ENCODE measurements at places on chromosomes 6 and 20.

DNA sequence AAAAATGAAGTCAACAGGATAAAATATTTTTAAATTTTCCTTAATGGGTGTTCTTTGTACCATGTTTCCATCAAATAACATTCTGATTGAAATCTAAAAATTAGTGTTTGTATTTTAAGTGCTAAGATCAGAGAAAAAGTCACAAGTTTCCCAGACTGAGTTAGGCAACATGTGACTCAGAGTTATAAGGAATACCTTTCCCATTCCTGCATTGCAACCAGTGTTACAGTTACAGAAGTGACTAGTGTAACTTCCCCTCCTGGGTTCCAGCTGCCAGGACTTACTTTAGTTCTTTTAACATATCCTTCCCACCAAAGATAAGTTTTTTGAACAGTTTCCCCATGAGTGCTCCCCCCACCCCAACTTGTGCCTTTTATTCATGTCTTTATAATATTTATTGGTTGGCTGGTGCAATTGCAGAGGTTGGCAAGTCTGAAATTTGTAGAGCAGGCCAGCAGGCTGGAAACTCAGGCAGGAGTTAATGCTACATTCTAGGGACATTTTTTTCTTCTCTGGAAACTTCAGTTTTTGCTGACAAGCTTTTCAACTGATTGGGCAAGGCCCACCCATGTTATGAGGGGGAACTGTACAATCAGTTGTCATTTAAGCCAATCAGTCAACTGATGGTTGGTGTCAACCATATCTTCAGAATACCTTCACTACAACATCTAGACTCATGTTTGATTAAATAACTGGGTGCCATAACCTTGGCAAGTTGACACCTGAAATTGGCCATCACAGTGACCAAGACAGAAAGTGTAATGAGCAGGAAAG, 22.9 kb upstream of the ESR1 start:
- no peak for DNase-seq

DNA sequence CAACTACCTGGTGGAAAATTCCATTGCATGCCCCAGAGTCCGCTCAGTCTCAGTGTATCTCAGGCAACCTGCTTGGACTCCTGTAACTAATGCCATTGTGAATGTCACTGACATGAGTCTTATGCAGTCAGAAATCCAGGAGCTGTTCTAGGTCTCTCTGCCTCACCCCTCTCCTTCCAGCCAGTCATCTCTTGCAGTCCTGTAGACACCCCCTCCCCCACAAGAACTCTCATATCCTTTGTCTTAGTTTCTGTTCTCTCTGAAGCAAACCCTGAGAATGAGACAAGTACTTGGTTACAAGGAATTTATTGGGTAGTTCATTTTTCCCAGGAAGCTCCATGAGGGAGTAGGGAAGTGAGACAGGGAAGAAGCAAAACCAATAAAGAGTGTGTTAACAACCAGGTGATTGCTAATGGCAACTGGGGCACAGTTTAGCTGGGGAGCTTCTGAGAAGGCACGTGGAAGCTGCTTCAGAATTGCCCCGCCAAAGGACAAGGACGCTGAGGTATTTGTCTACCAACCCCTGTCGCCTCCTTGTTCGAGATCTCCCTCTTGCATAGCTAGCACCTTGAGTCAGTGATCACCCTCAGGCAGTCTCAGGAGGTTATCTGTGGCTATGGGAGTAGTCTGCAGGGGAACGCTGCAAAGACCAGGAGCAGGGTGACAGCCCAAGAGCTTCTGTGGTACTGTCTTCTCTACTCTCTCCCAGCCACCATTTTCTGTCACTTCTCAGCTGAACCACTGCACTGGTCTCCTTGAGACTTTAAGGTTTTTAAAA, 911.4 kb upstream of the FLRT3 start:
- no peak for DNase-seq

DNA sequence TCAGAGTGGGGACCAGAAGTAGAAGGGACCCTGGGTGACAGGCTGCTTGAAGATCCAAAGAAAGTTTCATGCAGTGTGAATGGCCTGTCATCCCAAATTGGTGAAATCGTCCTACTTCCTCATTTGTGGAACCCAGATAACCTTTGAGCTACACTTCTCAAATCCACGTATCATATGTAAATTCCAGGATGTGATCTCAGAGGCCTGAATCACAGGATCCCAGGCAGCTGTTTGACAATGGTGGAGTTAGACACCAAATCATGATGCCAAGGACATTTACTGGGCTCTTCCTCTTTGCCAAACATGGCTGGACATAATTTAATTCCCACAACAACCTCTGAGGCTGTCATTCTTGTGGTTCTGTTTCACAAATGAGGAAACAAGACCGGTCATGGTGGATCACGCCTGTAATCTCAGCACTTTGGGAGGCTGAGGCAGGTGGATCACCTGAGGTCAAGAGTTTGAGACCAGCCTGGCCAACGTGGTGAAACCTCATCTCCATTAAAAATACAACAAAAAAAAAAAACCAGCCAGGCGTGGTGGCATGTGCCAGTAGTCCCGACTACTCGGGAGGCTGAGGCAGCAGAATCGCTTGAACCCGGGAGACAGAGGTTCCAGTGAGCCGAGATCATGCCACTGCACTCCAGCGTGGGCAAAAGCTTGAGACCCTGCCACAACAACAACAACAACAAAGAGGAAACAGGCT, 39.9 kb upstream of the TTPAL start:
- no peak for DNase-seq

GRCh38 chr20:722822-723644, 45.3 kb downstream of the SLC52A3 start:
- peak; percentile 58 for DNase-seq

DNA sequence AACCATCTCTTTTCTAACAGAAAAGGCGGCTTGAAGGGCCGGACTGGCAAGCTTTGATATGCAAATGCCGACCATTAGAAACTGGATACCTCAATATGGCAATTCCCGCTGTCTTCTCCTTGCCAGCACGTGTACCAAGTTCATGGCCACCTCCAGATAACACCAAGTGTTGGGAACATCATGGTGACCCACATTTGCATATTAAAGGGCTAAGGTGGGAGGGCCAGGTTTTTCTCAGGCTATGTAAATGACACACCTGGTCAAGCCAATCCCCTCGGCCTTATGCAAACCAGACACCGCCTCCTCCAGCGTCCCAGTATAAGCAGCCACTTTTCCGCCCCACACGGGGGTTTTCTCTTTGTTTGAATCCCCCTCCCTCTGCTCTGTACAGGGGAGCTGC, 110.7 kb downstream of the DACT2 start:
- no peak for DNase-seq

GRCh38 chr6:583116-583515, 73.8 kb downstream of the HUS1B start:
- DNase-seq, result no peak

DNA sequence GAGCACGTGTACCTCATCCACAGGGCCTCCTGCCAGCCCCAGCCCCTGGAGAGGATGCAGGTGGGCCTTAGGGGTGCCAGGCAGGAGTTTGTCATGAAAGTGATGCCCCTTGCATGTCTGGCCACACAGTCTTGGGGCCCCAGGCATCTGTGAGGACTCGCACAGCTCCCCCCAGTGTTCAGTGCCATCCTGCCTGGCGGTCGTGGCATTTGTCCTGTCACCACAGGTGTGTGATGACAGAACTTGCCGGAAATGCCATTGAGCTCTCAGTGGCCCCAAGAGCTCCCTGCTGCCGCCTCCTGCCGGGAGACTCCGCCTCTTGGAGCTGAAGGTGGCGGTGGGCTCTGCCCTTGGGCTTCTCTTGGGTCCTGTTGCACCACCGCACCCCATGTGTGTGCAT, 30.6 kb upstream of the ADRM1 start:
- DNase-seq, result no peak

- DNase-seq, result no peak
These were observed 141.3 kb downstream of the PREX1 start for GRCh38 chr20:48686238-48687116.

DNA sequence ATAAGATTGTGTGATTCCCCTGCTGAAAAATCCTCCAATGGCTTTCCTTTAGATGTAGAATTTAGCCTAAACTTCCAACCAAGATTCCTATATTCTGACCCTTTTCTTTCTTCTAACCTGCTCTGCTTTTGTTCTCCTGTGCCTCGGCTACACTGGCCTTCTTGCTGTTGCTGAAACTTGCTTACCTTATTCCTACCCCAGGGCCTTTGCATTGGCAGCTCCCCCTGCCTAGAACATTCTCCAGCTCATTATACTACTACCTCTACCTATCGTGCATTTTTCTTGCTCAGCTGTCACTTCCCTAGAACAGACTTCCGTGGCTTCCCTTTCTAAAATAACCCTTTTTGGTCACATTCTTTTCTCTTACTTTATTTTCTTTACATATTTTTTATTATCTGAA, 48.7 kb downstream of the PLCB4 start:
- no peak for DNase-seq

- DNase-seq, result no peak
These were observed 163.4 kb downstream of the SLC24A3 start for GRCh38 chr20:19375801-19376200.

- DNase-seq, result no peak
These were observed 62.2 kb downstream of the ZDHHC14 start for GRCh38 chr6:157443066-157443800.

All from activated effector memory CD4-positive, alpha-beta T cell treated with anti-CD3 and anti-CD28 coated beads, Interleukin-2, amount 50 U/mL, for 16 hours (primary cell).